Colonic mucosa (tissue), 4 donors: ENCODE measurements at places on chromosomes 16 and 17. TPM values are rescaled to one million over a fixed set of nuclear protein-coding genes. Genes with fewer than 3 reads are reported as not detected.

GRCh38 chr17:29196769-29197515 lies 16.7 kb upstream of the MYO18A start:
- no peak for DNase-seq

GRCh38 chr16:81574168-81574567 lies 129.6 kb downstream of the CMIP start:
- DNase-seq = no peak

The CACNB1 gene
- 8.8 TPM for total RNA-seq

The ANKRD40CL gene
- total RNA-seq = 44.9 TPM

DNA sequence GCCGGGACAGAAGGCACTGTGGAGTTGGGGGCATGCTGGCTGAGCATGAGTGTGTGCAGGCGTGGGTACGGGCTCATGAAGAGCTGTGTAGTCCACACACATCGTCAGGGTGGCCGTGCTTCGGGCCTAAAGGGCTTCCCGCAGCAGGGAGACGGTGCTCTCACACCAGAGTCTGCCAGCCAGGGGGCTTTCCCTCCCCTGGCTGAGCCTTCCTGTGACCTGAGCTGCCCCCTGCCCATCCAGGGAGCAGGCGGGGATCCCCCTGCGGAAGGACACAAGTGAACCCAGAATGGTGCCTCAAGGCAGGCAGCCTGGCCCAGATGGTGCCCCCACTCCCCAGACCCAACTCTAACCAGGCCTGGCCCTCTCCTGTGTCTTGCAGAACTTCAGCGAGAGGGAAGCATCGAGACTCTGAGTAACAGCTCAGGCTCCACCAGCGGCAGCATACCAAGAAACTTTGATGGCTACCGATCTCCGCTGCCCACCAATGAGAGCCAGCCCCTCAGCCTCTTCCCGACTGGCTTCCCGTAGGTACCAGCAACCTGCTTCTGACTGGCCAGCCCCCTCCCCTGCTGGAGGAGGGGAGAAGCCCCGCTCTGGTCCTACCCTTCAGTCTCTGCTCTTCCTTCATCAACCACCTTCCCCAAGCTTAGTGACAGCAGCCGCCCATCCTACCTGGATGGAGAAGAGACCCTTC lies 7.9 kb upstream of the TBX2 start:
- DNase-seq = no peak

DNA sequence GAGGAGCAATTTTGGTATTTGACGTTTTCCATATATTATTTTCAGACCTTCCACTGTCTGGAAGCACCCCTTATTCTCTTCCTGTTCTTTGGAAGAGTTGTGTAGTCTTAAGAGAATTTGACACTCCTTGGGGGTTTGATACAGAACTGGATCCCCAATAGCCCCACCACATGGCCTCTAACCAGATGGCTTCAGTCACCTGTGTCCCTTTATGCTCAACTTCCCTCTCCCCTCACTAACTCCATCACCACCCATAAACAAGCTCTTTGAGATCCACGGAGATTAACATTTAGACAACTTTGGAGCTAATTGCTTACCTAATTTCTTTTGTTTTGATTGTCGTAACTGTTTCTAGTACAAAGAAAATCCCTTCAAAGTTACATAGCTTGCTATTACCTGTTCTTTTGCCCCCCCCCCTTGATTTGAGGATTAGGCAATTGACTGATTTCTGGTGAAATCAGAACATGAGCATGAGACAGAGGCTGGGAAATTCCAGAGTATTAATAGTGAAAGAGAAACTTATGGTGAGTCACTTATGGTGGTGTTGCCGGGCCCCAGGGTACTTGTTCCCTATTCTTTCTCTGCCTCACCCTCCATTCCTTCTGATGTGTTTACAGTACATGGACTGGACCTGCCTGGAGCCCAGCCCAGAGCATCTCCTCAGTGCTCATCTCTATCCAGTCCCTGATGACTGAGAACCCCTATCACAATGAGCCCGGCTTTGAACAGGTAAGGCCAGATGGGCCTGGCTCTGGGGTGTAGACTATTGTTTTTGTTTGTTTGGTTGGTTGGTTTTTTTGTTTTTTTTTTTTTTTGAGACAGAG lies 7.5 kb downstream of the UBE2Z start:
- DNase-seq = no peak

The BPTF gene
- 77.9 TPM for total RNA-seq

DNA sequence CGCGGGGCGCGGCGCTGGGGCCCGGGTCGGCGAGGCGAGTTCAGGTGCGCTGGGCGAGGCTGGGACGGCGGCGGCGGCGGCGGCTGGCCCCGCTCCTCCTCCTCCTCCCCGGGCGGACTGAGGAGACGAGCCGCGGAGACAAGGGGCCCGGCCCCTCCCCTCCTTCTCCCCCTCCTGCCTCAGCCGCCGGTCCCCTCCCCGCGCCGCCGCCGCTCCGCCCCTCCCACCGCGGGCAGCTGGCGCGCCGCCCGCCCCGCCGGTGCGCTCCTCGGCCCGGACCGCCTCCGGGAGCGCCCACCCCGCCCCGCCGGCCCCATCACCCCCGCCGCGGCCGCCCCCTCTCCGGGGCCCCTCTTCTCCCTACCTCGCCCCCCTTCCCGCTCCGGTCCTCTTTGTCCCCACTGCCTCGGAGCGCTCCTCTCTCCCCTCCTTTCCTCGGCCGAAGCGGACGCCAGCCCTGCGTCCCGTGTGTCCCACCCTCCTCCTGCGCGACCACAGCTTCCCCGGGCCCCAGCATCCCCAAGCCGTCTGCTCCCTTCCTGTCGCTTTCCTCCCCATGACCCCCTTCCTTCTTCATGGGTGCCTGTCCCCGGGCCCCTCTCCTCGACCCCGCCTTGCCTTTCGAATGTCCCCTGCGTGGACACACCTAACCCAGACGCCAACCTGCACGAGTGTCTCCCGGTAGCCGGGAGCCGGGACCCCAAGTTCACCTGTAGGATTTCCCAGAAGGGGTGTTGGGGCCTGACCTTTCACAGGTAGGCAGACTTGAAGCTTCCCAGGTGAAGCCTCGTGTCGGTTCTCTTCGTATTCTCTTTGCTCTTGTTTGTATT lies at the start of gene TOX3:
TSS of gene TOX3 (minus strand) at position 140 of the 830 bp plus-strand sequence. CDS start 420 bp downstream, outside the sequence.
- peak; percentile 75 for DNase-seq

- peak; percentile 21 for DNase-seq
These were observed 15.6 kb downstream of the TLE7 start for GRCh38 chr16:71426069-71426879.

The SCRN2 gene
- total RNA-seq = 36.8 TPM

DNA sequence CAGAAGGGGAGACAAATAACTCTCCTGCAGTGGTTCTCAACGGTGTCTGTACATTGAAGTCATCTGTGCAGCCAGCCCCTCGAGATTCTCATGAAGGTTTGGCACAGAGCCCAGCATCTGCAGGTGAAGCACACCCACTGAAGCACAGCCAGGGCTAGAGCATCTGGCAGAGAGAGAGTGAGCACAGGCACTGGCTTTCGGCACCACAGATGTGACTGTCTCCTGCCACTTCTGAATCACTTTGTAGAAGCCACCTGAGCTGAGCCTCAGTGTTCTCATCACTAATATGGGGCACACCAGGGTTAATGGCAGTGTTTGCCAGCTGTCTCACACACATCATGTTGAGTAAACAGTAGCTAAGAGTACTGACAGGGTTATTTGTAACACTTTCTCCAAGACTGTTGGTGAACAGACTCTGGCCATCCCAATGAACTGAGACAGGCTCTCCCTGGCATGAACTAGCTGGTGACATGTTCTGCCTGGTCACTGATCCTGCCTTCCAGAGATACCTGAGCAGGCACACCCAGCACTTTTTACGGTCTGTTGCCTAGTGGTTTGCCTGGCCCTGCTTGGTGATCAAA lies 10.9 kb downstream of the HSPB9 start:
- DNase-seq = no peak

The CLEC18C gene
- 0.35 TPM for total RNA-seq

DNA sequence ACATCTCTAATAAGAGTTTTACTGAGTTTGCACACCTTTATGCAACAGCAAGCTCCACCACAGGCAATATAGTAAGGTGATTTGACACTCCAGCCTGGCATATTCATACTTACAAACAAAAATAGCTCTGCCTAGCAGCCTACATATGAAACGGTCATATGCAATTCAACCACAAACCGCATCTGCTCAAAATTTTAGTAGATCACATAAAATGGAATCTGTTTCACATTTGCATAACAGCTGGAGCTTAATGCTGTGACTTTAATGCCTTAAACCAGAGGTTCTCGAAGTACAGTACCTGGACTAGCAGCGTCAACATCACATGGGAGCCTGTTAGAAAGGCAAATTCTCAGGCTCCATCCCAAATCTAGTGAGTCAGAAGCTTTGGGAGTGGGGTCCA lies 578.4 kb downstream of the CDH11 start:
- no peak for DNase-seq

The GNG13 gene
- total RNA-seq = not detected

DNA sequence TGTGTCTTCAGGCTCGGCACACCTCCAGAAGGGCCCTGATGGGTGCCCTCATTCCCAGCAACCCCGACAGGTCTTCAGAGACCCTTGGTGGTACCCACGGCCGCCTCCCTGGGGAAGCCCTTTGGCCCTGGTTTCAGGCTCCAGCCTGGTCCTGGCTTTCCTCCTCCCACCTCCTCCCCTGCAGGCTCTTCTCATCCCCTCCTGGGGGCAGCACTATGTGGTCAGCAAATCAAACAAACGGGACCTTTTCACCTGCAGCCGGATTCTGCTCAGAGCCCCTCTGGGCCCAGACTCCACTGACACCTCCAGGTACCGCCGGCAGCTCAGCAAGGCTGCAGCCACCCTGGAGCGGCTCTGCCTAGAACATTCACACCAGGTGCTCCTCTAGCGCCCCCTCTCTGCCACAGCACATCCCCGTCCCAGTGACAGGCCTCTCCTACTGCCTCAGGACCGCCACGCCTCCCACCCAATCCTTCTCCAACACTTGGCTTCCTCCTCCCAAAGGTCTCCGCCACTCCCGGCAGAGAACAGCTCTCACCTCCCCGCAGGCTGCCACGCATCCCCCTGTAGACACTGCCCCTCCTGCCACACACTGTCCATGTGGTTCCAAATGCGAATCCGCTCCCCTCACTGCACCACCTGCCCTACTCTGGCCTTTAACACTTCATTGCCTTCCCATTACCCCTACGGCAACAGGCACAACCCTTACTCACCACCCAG lies 12.0 kb downstream of the CORO7 start:
- peak; percentile 36 for DNase-seq

DNA sequence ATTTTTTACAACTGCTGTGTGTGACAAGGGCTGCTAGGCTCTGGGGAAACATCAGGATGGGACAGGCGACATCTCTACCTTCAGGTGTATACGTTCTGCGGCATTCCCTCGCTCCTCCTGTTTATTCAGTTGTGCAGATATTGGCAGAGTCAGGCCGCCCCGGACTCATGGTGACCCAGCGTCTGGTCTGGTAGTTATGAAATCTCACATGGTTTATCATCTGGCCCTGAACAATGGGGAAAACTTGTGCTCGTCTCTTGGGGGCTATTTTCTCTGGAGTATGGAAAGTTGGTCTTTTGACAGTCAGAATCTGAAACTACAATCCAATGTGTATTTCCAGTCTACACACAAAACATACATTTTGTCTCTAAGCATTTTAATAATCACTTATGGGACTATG lies 3.3 kb downstream of the MARCHF10 start:
- DNase-seq = no peak

DNA sequence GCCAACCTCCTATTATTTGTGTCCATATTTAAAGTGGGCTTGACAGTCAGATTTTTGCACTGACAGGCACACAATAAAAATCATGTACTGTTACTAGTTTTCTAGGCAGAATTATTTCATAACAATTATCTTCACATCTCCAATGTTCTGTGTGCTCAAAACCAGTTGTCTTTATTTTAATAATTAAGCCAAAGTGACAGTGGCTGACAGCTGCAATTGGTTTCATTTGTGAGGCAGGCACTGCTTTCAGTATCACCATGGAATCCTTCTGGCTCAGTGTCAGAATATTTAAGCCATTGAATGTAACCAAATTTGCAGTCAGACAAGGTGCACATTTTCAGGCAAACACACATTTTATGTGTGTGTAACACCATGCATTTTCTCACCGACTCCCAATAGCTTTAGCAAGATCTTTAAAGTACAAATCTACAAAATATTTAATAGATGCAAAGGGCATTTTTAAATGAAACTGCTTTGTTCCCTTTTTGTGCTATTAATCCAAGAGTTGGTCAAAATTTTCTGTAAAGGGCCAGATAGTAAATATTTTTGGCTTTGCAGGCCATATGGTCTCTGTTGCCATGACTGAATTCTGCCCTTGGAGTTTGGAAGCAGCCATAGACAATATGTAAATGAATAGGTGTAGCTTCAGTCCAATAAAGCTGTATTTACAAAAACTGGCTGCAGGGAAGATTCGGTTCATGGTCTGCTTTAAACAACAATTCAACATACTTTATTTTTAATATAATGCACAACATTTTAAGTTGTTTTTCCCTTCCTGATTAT lies 486.0 kb downstream of the KCNJ2 start:
- DNase-seq = no peak

GRCh38 chr16:53792161-53792951 lies 88.4 kb downstream of the FTO start:
- no peak for DNase-seq

- DNase-seq = no peak
These were observed 48.2 kb downstream of the METRNL start for GRCh38 chr17:83127431-83128160.

- DNase-seq = no peak
These were observed 134.4 kb downstream of the SKAP1 start for GRCh38 chr17:48295362-48296288.

GRCh38 chr17:70278844-70279462 lies 109.6 kb downstream of the KCNJ2 start:
- no peak for DNase-seq

The STX1B gene
- total RNA-seq = 0.35 TPM

GRCh38 chr16:81099958-81100357 lies 3.8 kb upstream of the GCSH start:
- DNase-seq = no peak

GRCh38 chr17:19646788-19647696 lies 1.5 kb upstream of the ALDH3A2 start:
- peak; percentile 40 for DNase-seq

- no peak for DNase-seq
These were observed 13.0 kb upstream of the PNPO start for GRCh38 chr17:47928415-47928814.

The SALL1 gene
- total RNA-seq = 4.1 TPM

DNA sequence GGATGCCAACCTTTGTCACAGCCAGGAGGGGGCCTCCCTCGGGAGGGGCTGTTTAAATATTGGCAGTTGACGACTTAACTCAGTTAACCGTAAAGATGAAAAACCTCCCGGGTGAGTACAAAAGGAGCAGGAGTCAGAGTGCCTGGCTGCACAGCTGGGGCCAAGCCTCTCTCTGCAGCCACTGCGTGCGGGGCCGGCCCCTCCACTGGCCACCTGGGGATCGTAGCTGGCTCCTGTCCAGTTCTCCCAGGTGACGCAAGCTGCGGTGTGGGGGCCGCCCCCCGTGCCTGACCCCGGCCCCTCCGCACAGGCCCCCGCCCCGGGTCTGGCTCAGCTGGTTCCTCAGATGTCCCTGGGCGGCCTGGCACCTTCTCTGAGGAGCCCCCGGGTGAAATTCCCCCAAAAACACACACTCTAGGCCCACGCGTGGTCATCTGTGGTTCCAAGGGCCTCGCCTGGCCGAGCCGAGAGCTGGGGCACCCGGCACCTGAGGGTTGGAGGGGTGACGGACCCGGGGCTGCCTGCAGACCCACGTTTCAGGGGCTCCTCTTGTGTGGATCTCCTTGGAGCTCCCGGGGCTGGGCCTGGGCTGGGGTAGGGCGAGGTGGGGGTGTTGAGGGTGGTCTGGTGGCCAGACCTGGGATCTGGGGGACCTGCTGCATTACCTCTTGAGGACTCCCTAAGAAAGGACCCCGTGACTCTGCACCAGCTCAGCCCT lies 7.4 kb upstream of the CACNA1H start:
- no peak for DNase-seq

- no peak for DNase-seq
These were observed 1332.3 kb downstream of the CDH11 start for GRCh38 chr16:63789603-63790002.

The GPRC5C gene
- 139 TPM for total RNA-seq

GRCh38 chr16:46783800-46784199 lies 35.7 kb upstream of the MYLK3 start:
- DNase-seq = no peak
